Cortex of kidney (tissue), 1 donor: ENCODE measurements at places on chromosomes 16 and 17.

- no peak for DNase-seq
These were observed 24.2 kb downstream of the B9D1 start for GRCh38 chr17:19338031-19338990.

DNA sequence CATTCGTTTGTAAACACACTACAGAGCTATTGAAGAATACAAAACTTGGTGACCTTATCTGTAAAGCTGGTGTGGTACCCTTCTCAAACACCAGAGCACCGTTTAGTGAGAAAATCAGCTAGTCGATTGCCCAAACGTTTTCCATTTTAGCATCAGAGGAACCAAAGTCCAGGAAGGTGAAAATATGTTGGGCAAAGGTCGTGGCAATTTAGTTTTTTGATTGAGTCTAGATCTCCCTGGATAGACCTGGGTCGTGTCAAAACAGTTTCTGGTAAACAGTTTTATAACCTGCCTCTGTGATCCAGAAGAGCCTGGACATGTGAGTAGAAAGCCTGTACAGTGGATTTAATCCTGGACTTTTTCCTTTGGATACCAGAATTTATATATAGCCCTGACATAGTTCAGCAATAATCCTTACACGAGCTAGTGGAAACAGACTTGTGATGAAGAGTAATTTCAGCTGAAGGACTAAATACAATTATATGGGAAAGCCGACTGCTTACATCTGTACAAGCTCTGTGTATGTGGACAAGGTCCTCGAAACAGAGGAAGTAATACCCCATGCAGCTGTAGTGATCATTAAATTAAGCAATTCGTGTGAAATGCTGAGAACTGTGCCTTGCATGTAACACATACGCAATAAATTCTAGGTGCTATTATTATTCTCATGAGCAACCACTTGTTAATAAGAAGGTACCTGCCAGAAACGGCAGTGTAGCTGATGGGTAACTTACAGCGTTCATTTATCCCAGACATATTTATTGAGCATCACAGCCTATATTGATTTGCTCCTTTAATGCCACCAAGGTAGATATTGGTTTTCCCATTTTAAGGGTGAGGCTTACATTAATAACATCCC lies 72.5 kb downstream of the MAP2K6 start:
- no peak for DNase-seq

DNA sequence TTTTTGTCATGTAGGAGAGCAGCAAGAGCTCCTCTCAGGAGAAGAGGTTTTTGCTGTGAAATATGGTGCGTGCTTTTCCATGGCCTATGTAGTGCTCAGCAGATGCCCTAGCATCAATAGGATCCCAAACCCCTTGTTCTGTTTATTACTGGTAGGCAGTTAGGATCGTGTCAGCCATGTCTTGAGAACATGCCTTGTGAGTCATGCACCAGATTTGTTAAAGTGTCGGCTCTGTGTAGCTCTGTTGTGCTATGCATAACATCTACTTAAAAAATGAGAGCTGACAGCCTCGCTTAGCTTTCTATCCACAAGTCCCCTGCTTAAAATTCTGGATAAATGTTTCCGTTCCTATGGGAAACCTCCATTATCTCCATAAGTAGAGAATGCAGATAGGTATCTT lies 4.4 kb upstream of the EIF4A3 start:
- no peak for DNase-seq

- no peak for DNase-seq
These were observed 268.2 kb downstream of the STX8 start for GRCh38 chr17:9307313-9307998.

DNA sequence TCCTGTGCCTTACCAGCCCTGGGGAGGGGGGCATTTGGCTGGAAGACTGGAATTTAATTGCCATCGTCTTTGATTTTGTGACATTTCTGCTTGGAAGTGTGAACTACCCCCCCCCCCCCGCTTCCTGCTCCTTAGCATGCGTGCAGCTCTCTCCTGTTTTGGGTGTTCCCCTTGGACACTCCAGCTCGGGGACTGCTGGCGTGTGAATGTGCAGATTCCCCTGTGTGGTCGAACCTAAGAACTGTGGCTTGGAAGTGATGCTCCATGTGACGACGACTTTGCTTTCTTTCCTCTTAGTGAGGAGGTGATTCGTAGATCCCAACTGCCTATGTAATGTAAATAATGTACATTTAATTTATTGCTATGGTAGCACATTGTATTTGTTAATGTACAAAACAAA lies 26.1 kb downstream of the OR1D5 start:
- no peak for DNase-seq

DNA sequence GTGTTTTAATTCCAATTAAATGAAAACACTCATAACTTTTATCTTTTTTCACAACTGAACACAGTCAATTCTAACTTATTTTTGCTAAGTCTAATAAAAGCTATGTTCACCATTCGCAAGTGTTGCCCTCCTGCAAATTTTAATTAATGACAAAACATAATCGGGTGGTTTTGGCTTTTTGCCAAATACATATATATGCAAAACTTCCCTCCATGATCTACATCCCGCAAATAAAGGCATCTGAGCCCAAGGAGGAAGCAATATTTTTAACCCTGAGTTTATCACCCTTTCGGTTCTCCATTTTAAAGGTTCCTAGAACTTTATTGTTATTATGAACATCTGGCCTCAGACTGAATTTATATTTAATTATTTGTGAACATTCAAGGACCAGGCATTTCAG lies 507.9 kb downstream of the CDH13 start:
- DNase-seq = no peak

DNA sequence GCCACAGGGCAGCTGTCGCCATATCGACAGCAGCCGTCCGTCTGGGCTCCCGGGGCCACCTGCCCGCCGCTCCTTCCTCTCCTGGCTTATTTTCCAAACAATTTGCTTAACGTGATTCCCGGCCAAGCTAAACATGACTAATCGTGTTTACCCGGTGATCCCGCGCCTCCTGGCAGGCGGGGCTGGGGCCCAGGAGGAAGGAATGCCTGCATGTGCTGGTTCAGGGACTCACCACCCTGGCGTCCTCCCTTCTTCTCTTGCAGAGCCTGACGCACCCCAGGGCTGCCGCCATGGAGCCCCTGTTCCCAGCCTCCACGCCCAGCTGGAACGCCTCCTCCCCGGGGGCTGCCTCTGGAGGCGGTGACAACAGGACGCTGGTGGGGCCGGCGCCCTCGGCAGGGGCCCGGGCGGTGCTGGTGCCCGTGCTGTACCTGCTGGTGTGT lies 6.1 kb downstream of the SSTR5 start:
- no peak for DNase-seq

- DNase-seq = no peak
These were observed 224.7 kb downstream of the SOX9 start for GRCh38 chr17:72345536-72345935.

DNA sequence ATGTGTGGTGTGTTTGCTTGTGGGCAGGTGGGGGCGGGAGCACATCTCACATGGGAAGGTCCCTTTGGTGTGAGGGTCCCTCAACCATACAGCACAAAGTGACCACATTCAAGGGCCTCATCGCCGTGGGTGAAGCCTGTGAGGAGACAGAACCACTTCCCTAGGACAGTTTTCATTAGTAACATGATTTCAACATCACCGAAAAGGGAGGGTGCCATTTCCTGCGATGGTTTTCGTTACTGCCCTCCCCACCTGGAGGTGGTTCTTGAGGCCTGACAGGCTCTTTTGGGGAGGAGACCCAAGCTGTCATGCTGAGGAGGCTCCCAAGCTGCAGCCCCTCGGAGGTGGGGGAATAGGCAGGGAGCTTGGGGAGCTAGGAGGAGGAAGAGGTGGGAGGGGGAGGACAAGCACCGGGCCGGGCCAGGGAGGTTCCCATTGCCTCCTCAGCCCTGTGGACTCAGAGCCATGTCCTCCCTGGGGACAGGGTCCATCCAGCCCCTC lies 9.5 kb downstream of the CD300LB start:
- DNase-seq = no peak

- DNase-seq = no peak
These were observed 24.3 kb downstream of the SUPT6H start for GRCh38 chr17:28686296-28686695.

- no peak for DNase-seq
These were observed 2.9 kb upstream of the CLDN9 start for GRCh38 chr16:3009568-3010390.

DNA sequence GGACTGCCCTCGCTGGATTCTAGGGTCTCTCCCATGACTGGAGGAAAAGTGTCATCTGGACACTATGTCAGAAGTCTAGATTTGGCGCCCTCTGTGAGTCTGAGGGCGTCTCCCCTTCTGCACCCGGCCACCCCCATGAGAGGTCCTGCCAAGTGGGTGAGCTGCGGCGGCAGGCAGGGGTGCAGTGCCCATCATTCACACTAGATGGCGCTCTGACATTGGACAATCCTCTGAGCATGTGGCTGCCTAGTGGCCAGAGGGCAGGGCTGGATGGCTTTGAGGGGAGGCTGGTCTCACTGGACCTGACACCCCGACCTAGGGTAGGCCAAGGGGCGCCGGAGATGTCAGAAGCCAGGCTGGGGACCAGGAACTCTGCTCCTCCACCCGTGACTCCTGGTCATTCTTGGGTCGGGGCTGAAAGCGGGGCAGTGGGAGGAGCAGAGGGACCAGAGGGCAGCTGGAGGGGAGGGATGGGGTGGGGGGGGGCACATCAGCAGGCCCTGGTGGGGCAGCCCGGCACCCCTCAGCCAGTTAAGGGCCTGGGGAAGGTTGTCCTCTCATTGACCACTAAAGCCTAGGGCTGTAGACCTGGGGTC lies 28.0 kb downstream of the MRM1 start:
- DNase-seq = no peak

GRCh38 chr17:40019140-40019991 lies 4.1 kb downstream of the CSF3 start:
- no peak for DNase-seq

- no peak for DNase-seq
These were observed 59.6 kb downstream of the TNFRSF13B start for GRCh38 chr17:16912021-16912962.

DNA sequence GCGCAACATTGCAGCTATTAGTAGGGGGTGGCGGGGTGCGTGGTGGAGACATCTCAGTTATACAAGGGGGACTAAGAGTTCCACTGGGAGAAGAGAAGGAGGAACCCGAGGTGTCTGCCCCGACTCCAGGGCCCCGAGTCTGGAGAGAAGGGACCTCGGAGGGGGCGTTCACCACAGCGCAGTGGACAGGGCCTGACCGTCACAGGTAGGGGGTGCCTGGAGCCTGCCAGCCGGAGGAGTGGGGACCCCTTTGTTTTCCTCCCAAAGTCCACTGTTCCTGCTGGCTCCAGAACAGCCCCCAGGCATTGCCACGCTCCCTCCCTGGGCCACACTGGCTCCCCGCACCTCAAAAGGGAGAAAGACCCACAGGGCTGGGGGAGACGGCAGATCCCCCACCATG lies 175.9 kb upstream of the TNRC6C start:
- DNase-seq = no peak

DNA sequence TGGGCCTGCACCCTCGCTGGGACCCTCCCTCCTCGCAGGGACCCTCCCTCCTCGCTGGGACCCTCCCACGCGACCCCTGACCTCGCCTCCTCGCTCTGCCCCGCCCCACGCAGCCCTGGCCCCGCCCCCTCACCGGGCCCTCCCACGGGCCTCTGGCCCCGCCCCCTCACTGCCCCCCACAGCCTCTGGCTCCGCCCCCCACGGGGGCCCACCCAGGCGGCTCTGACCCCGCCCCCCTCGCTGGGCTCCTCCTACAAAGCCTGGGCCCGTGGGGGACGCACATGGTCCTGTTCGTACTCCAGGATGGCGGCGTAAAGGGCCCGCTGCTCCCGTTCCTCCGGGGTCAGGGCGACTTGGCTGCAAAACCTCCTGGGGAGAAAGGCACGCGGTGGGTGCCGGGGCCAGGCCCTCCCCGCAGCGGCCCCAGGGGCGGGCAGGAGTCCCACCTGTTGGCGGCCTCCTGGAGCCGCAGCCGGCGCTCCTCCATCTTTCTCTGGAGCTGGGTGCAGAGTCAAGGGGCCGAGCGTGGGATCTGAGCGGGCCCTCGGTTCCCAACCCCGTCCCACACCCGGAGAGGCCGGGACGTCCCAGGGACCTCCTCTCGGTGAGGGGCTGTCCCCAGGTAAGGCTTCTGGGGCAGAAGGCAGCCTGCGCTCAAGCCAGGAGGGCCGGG lies 9.0 kb downstream of the VPS9D1 start:
- no peak for DNase-seq

DNA sequence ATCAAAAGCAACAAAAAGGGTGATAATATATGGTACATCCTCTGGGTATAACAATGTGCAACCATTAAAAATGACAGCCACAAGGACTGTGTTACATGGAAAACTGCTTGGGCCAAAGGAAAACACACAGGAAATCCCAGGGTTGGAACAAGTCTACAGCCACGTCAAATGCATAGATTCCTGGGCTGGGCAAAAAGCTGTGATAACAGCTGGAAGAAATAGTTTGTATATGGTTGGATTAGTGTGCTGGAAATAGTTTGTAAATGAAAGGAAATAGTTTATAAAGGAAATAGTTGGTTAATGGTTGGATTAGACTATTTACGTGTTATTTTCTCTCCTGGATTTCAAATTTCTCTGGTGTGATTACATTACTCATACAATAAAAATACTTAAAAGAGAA lies 2.6 kb downstream of the HSD17B2 start:
- no peak for DNase-seq

DNA sequence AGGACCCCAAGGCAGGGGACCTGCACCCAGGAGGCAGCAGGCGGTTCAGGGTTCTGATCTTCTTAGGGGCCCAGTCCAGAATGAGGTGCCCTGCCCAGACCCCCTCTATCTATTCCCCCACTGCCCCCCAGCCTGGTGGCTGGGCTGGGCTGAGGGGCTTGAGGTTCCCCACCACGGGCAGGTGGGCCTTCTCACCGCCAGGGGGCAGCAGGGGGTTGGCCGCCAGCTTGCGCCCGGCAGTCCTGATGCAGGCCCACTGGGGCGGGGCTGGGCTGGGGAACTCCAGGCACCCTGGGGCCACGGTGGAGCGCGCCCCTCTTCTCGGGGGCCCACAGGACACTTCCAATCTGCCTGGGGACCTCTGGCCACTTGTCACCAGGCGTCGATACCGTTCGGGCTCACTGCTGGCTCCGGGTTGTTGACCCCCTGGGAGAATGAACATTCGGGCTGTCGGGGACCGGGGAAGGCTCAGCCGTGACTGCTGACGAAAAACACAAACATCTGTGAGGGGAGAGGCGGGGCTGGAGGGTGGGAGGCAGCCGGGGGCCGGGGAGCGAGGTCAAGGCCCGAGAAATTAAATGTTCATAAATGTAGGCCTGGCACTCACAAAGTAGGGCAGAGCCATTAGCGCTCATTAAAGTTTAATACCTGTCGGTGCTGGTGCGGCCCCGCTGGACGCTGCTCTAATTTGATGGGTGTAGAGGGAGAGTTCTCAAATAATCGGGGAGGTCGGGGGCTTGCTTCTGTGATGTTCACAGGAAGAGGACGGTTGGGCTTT lies 219.3 kb upstream of the GSE1 start:
- no peak for DNase-seq

GRCh38 chr16:49672753-49673152 lies 183.2 kb downstream of the ZNF423 start:
- no peak for DNase-seq
